ENCODE measurements at places on chromosomes 5 and 9.
A peak's percentile ranks its signal among the peaks of the same experiment; 100 is the strongest.

GRCh38 chr9:74557571-74557970, 60.4 kb downstream of the RORB start:
- no peak for DNase-seq

DNA sequence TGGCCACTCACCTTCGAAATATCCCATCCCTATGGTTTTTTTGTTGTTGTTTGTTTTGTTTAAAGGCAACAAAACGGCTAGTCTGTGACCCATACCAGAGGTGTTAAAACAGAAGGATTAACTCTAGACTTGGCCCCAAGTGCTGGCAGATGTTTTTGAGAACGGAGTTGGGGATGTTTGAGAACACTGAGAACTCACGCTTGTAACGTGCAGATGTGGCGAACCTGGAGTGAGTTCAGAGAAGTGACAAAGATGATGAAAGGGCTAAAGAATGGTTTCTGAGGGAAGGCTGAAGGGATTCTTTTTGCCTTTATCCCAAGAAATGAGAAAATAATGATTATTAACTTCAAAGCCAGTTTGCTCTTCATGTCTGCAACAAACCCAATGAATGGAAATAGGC, 286.5 kb downstream of the ZNF608 start:
- DNase-seq, result no peak

DNA sequence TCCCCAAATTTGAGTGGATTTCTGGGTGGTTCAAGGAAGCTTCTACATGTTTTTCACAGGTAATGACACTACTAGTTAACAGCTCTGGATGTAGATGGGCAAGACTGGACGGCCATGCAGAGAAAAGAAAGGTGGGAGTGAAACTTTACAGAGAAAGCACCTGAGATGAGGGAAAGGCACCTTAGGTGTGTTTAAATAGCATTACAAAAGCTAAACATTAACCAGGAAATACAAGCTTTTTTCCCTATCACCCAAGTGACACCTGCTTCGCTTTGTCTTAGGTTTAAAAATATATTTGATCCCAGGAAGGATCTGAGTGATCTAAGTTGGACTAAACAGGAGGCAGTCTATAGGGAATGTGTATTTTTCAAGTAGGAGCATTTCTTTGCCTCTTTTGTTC, 8.3 kb downstream of the C9orf152 start:
- no peak for DNase-seq

DNA sequence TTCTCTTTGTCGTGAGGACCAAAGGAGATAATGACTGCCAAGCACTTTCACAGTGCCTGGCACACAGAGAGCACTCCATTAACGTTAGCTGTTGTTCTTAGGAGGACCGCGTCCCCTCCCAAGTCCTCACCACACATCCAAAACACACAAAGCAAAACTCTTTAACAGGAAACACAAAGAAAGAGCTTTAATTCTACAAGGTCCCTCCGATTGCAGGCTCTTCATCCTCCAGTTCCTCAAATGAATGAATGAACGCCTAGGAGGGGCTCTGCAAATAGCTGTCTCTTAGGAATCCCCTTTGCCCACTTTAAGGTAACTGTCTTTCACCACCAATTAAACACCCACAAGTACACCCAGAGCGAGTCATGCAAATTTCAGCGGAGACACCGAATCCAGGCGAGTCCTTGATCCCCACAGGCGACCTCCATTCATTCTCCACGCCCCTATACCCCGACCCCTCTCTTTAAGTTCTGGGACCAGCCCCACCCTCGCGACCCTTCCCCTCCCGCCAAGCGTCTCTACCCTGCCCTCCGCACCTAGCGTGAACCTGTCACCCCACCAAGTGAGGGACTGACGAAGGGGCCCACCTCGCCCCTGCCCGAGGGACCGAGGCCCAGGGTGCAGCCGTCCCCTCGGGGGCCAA, 644 bp downstream of the TSC1 start:
- peak; percentile 5 for DNase-seq

DNA sequence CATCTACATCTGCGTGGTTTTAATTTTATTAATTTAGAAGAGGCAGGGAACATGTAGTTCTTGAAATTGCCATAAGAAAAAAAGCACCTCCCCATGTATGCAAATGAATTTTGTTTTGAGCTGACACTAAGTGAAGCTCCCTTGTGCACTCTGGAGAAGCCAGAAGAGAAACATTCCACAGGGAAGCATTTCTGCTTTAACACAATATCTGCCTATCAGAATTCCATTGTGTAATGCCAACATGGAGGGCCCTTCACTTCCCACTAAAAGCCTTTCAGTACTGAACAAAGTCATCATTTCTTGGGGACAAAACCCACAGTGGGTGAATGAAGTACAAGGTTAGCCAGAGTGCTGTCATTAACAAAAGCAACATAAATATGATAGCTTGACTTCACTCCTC, 59.7 kb downstream of the PRELID2 start:
- no peak for DNase-seq

DNA sequence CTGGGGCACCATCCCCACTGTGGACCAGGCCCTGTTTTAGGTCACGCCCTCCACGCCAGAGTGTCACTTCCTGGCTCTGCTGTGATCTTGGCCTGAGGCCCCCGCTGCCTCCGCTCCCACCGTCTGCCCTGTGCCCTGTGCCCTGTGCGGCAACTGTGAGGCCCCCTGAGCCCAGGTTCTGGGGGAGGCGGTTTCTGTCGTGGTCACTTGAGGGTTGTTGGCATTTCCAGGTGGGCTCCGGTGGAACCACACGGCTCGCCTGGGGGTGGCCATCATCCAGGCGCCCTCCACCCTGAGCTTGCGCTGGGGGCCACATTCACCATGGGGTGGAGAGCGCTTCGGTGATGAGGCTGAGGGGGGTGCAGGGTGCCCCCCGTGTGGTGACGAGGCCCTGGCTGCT, 6.6 kb downstream of the DPP7 start:
- no peak for DNase-seq

GRCh38 chr9:70097187-70097586, 53.5 kb downstream of the MAMDC2 start:
- no peak for DNase-seq

- DNase-seq, result peak; percentile 1
Observed at GRCh38 chr5:169547508-169547907, 36.1 kb upstream of the SPDL1 start.

- DNase-seq, result no peak
Observed at GRCh38 chr9:17588395-17588794, 9.5 kb downstream of the SH3GL2 start.

GRCh38 chr5:3022665-3023064, 271.2 kb upstream of the IRX2 start:
- no peak for DNase-seq

DNA sequence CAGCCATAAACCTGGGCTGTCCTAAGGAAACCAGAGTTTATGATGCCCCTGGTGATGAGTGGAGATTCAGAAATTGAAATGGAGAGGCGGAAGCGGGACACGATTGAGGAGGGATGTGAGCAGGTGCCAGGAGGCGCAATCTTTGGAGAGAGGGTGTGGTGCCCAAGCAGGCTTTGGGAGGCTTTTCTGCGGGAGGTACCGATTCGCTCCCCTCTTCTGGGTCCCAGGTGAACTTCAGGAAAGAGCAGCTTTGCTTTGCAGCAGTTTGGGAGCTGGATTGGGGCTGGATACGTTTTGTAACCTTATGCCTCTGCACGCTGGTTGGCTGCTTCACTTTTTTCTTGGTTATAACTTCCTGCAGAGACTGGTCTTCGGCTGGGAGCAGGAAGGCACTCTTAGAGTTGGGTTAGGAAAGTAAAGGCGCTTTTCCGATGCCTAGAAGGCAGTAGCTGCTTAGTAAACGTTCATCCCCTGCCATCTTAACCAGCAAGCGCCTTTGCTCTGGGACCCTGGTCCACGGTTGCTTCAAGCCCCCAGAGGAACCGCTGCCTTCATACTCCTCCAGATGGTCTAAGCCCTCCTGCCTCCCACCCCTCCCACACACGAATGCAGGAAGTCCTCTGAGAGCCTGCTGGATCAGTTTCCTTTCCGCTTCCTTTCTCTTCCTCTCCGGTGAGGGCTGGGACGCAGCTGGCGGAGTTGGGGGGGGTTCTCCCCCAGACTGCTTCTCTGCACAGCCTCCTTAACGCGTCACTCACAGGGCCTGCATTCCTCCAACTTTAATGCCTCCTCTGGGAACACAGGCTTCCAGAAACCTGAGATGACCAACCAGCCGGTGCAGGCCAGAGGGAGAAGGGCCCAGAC, 15.2 kb upstream of the NEK6 start:
- DNase-seq, result no peak

- DNase-seq, result no peak
Observed at GRCh38 chr5:170186156-170186555, 46.6 kb upstream of the C5orf58 start.

DNA sequence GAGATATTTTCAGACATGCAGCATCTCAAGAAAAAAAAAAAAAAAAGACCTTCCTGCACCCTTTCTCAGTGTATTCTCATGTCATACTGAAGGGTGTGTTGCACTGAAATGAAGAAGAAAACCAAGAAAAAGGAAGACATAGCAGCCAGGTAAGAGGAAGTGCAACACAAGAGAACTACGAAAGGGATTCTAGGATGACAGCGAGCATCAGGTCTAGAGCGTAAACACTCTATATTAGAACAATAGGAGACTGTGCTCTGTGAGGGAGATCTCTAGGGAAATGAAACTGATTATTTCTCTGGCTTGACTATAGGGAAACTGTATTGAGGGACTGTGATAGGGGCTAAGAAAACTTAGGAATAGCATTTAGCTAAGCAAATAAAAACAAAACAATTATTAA, 30.0 kb downstream of the BTF3 start:
- no peak for DNase-seq

DNA sequence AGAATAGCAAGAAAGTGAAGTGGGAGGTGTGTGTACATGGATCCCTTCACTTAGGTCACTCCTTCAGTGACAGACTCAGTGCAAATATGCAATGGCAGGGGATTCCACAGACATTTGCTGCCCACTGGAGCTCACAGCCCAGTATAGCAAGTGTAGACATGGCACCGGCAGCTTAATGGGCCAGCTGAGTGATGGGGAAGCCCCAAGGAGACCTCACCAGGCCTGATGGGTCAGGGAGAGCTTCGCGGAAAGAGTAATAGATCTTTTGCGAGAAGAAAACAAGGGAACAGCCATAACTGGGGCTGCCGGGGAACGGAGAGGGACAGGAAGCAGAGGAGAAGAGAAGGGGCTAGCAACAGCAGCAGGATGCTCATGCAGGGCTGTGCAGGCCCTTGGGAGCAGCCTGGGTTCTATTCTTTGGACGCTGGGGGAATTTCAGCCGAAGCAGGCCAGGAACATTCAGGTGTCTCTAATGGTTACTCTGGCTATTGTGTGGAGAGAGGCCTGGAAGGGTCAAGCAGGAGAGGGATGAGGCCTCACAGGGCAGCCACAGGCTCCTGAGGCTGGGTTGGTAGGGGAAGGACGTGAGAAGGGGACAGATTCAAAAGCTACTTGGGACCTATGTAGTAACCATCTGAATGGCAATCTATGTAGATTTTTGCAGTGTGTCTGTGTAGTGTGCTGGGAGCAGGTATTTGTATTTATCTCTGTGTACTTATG, 27.0 kb downstream of the TCF7 start:
- DNase-seq, result no peak

GRCh38 chr9:114594136-114594535, 6.6 kb downstream of the ATP6V1G1 start:
- no peak for DNase-seq

- DNase-seq, result no peak
Observed at GRCh38 chr5:132134384-132134783, 60.8 kb downstream of the CSF2 start.

DNA sequence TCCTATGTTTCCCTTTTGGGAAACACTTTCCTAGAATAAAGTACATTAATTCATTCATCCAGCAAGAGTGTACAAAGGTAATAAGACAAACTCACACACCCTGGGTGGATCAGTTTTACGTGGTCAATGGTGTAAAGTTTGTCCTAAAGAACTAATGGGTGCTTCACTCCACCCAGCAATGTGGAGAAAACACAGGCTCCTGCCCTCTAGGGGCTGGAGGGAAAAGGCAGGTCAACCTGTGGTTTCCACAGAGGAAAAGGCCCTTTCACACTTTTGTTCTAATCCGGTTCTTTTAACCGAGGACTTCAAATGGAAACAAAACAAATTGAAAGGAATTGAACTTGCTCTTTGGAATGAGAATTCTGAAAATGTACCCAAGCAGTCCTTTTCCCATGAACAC, 80.9 kb upstream of the SPOCK1 start:
- no peak for DNase-seq

DNA sequence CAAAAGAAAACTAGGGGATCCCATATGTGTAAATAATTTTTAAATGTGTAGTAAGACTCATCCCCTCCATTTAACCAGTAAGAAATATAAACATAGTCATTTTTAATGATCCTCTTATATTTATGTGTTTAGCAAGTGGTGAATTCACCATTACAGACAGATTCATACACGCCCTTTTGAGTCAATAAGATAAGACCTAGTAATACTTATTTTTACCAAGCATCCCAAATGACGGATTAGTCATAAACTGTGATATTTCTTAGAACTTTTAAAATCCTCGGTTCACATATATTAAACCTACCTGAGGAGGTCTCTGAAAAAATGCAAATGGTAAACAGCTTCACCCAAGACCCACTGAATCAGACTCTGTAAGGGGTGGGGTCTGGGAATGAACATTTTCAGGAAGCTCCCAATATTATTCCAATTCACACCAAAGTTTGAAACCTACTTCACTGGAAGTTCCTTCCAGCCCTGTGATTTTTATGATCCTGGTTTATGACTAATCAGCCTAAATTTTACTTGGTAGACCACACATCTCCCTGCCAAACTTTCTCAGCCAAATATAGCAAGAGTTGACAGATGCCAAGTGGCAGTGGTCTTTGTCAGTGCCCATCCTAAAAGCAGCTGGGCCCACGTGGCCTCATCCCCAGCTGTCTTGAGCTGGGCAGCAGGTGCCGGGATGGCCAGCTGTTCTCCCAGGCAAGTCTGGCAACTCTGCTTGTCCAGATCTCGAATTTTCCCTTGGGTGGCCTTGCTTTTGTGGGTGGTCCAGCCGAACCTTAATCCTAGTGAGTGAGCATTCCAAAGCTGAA, 559.0 kb upstream of the RGMB start:
- no peak for DNase-seq

- DNase-seq, result no peak
Observed at GRCh38 chr5:181149355-181149754, 2.0 kb downstream of the OR2V2 start.

DNA sequence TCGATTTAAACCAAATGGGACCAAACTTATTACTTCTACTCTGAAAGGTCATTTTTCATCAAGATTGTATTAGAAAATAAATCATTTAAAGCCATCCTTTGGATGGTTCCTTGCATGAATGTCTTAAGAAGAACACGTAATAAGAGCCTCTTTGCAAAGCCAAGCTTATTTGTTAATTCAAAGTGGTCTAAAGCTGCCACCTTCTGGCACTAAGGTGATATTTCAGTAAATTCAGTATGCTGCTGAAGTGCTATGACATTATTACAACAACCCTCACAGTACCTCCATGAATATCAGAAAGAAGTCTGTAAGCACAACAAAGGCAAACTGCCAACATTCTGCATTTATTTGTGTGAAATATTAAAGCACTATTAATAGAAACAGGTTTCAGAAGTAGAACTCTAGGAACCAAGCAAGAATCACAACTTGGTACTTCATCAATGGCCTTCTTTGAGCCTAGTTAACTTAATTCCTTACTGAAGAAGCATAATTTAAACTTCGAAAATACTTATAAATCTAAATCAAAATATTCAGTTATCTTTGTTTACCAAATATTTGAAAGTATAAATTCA, 53.1 kb upstream of the TYRP1 start:
- peak; percentile 22 for DNase-seq

GRCh38 chr9:110241858-110242321, 14.4 kb downstream of the TXN start:
- no peak for DNase-seq

Data from hematopoietic multipotent progenitor cell (in vitro differentiated cells).